ENCODE measurements at places on chromosomes 13 and 19. TPM values are rescaled to one million over a fixed set of nuclear protein-coding genes. Genes with fewer than 3 reads are reported as not detected.

DNA sequence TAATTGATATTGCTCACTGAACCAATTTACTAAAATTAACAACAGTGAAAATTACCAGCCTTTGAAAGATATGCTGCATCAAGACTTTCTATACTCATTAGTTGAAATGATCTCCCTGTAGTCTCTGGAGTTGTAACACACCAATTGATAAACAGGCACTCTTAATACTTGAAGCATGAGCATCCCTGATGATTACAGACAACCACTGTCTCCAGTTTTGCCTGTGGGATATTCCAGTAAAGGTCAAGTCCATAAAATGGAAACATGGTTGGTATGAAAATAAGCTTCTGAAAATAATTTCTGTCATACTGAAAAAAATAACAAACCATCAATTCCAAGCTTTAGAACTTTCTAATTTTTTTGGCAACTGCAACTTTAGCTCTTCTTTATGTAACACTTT is 405.8 kb downstream of the SPRY2 start:
- no peak for DNase-seq

DNA sequence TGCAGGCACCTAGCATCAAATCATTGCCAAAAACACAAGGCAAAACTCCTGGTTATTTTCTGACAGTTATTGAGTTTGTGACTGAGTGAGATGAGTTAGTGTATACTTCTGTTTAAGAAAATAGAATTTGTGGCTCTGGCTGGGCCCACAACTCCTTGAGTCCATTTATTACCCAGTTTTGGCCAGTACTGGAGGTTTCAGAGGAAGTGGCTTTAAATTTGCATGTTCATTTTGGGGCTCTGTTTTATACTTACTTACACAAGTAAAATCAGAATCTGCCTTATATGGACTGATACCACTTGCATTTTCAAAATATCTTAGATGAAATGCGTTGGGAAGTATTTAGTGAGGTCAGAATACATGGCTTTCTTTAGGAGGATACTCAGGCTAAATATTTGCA is 29.0 kb downstream of the TNFSF11 start:
- DNase-seq = no peak

DNA sequence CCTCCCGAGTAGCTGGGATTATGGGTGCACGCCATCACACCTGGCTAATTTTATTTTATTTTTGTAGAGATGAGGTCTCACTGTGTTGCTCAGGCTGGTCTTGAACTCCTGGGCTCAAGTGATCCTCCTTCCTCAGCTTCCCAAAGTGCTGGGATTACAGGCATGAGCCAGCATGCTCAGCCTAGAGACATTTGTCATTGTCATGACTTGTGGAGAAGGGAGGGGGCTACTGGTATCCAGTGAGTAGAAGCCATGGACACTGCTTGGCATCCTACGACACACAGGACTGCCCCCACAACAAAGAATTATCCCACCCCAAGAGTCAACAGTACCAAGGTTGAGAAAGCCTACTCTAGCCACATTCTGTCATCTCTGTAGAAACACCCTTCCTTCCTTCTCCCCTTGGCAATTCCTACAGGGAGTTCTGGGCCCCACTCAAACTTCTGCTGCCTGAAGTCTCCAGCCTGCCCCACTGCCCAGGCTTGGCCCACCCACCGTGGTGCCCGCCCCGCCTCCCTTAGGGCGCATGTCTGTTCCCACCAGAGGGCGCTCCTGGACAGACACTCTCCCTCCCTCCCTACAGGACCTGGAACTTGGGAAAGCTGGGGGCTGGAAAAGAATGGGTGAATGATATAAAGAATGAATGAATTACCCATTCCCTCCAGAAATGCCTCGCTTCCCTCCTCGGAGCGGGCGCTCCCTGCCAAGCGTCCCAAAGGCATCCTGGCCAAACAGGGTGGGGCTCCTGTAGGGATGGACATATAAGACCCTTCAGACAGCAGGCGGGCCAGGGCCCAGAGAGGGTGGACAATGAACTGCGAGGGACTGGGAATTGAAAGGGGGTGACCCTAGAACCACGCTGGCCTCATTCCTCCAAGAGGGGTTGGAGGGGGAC is 5.5 kb upstream of the EMP3 start:
- DNase-seq = peak; percentile 82

GRCh38 chr13:112170823-112171569 is 104.0 kb downstream of the SOX1 start:
- DNase-seq = no peak

- no peak for DNase-seq
These were observed 35.6 kb upstream of the ZNF599 start for GRCh38 chr19:34808566-34808965.

GRCh38 chr19:5070930-5071329 is 102.0 kb downstream of the KDM4B start:
- no peak for DNase-seq

DNA sequence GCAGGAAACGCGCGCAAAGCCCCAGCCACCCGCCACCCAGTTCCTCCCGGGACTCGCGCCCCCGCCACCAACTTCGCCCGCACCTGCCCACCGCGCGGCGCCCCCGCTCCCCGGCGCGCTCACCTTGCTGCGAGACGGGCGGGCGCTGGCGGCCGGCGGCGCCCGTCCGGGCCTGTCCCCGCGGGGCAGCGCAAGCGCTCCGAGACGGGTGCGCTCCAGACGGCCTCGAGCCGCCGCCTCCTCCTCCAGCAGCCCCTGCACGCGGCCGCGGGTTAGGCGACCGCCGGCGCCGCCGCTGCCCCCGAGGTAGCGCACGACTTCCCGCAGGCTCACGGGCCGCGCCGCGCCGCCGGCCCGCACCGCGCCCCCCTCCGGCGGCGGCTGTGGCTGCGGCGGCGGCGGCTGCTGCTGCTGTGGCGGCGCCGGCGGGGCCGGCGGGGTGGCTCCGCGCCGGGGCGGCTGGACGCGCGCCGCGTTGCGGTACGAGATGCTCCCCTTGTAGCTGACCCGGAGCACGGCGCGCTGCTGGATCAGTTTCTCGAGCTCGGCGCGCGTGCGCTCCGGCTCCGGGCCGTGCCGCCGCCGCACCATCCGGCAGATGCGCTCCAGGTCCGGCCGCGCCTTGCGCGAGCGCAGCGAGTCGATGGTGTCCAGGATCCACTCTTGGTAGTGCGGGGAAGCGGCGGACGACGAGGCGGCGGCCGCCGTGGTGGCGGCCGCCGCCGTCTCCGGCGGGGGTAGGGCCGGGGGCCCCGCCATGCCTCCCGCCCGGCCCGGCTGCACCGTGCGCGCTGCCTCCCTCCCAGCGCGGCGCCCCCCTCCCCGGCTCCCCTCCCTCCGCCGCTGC is 666 bp downstream of the SAMD1 start:
- peak; percentile 59 for DNase-seq

GRCh38 chr13:51821606-51822005 is 17.6 kb upstream of the DHRS12 start:
- DNase-seq = no peak

DNA sequence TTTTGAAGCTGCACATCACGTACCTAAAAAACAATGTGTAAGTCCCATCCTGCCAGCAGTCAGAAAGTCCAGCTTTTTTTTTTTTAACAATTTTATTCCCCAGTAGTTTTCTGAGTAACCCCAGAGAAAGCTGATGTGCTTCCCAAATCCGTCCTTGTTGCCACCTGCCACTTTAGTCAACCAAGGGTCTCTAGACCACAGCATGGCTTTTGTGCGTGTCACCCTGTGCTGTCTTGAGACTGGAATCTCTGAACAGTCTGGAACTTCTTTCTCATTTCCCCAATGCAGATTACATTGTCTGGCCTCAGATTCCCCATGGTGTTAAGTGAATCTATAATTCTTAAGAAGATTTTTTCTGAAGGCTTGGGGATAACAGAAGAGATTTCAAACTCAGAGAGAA is 289.2 kb upstream of the KLF12 start:
- DNase-seq = no peak

DNA sequence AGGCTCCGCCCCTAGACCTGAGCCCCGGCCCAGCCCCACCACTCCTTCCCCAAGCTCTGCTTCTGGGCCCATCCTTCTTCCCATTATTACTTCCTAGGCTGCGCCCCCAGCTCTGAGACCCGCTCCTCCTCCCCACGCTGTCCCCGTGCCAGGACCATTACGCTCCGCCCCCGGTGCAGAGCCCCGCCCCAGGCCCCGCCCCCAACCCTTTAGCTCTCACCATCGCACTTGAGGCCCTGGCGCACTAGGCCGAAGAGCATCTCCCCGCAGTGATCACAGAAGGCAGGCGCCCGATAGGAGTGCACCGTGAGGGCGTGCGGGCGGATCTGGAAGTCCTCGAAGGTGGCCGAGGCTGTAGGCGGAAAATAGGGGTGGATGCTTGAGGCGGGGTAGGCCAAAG is 6.2 kb downstream of the PRKD2 start:
- no peak for DNase-seq

DNA sequence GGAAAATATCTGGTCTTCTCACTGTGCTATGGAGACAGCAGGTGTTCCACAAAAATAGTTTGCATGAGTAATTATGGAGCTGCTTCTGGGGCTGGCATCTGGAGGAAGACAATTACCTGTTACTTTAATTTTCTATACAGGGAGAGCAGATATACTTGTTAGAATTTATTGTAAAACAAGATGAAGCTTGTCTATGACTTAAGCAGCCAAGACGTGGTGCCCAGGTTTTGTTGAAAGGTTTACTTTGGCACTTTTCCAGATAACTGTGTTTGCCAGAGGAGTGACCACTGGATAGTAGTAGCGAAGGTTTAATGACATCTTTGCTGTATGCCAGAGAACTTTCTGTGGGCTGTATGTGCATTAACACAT is 134.5 kb upstream of the KL start:
- DNase-seq = no peak

- DNase-seq = peak; percentile 95
These were observed 5.1 kb downstream of the CD37 start for GRCh38 chr19:49340069-49340864.

- no peak for DNase-seq
These were observed 2.7 kb downstream of the SYDE1 start for GRCh38 chr19:15109768-15110417.

DNA sequence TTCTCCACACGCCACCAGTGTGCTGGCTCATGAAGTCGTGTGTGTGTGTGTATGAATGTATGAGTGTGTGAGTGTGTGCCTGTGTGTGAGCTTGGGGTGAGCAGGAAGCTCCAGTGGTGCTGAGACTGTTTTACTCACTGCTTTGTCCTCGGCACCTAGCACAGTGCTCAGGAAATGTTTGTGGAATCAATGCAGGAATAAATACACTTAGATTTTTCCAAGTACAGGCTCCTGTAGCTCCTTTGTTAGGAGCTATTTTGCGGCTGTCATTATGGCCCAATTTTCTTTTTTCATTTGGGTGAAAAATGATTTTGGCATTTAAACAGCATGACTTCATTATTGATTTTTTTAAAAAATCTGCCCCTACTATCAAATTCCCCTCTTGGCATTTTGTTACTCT is 193.5 kb upstream of the KL start:
- DNase-seq = no peak

DNA sequence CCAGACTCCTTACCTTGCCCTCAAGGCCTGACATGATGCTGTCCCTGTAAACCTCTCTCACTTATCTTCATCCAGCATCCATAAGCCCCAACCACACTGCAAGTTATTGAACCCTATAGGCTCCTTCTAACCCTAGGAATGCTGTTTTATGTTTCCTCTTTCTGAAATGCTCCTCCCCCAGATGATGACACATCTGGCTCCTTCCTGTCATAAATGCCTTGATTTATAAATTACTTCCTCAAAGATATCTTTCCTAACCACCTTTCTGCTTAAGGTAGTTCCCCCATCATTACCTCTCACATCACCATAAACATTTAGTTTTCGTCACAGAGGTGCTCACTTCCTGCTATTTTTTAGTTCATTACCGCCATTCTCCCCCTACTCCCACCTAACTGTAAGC is 12.3 kb downstream of the RUBCNL start:
- DNase-seq = no peak

DNA sequence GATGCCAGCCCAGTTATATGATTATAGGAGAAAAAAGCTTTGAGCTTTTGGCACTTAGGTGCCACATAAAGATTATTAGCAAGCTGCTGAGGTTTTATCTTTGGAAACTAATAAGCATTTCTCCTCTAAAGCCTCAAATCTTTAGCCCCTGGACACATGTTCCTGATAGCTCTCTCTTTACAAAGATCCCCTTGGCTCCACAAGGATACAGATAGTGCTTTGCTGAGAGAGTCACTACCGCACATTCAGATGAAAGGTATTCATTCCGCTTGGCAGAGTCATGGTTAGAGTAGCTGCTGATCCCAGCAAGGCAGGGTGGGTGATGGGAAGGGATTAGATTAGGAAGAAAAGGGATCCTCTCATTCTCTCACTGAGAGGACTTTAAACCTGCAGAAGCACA is 28.2 kb upstream of the PSG7 start:
- no peak for DNase-seq

- DNase-seq = no peak
These were observed 616.5 kb downstream of the GPC6 start for GRCh38 chr13:93843082-93843481.

GRCh38 chr13:103730407-103730806 is 664.2 kb upstream of the SLC10A2 start:
- no peak for DNase-seq

GRCh38 chr13:97185291-97185690 is 36.8 kb upstream of the MBNL2 start:
- no peak for DNase-seq

Gene CGB5
- total RNA-seq = not detected

Gene ZNF628
- 6.2 TPM for total RNA-seq

Gene BCAM
- 28.8 TPM for total RNA-seq

Gene CYP2F1
- not detected for total RNA-seq

Gene RXFP2
- not detected for total RNA-seq

Gene ETV2
- 0.55 TPM for total RNA-seq

Gene LRRC8E
- total RNA-seq = 4.6 TPM

Gene ATXN8OS
- total RNA-seq = not detected

Gene TTYH1
- total RNA-seq = 20.8 TPM

Gene ZNF763
- 3.3 TPM for total RNA-seq

Gene LGI4
- 2.5 TPM for total RNA-seq

Gene ZNF20
- total RNA-seq = 3.3 TPM

Gene SPRED3
- total RNA-seq = 0.90 TPM

Gene FNDC3A
- total RNA-seq = 48.1 TPM

Gene PCDH9
- 3.8 TPM for total RNA-seq

Gene ZNF625
- 1.9 TPM for total RNA-seq

Gene SERP2
- total RNA-seq = 1.6 TPM
